RPMI8226 (cell line): ENCODE measurements at places on chromosomes 16 and 17.

DNA sequence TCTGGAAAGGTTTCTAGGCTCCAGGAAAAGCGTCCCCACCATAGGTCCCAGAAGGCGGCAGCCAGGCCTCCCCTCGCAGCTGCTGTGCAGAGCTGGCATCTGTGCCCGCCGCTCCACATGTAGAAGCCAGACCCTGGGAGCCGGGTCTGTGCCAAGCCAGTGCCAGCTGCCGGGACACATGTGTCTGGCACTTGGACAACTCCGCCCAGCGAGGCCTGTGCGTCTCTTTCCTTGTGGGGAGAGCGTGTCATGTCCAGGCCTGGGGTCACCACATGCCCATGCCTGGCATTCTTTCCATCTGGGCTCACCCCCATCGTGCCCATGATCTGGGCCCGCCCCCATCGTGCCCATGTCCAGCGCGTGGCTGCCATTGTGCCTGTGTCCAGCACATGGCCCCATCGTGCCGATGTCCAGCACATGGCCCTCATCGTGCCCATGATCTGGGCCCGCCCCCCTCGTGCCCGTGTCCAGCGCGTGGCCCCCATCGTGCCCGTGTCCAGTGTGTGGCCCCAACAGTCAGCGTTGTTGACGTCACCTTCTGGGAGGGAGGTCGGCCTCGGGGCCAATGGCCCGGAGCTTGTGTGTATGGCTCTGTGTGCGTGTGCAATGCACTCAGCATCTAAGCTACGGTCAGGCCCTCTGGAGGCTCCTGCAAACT lies 13.3 kb upstream of the ACSF3 start:
- DNase-seq = no peak

DNA sequence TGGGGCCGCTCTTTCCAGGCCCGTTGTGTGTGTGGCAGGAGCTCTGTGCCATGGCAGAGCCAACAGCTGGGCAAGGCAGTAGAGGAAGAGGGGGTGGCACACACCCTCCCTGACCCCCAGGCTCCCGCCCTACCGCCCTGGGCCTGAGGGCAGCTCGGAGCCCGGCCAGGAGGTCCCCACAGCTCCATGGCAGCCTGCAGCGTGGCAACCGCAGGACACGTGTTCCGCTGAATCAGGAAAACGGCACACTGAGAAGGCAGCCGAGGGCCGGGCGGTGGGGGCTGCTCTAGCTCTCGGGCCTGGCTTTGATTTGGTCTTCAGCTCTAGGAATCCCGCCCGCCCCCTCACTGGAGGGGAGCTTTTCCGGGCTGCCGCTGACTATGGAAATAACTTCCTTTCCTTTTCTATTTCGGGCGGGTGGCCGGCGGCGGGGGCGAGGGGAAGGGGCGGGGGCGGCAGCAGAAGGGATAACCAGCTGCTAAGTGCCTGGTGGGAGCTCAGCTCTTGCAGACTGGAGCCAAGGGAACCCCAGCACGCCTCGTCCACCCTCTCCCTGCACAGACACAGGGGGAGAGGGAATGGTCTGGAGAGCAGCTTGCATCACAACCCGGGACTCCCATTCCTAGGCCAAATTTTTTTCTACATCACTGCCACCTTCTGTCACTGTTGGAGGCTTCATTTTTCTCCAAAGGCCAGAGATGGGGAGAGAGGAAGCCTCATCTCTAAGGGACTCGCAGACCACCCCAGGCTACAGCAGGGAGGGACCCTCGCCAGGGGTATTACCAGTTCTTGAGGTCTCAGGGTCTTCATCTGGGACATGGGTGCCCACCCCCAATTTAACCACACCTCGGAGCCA lies 24.8 kb upstream of the MRPS23 start:
- DNase-seq = peak; percentile 94

GRCh38 chr16:85952197-85952596 lies 53.2 kb downstream of the IRF8 start:
- no peak for DNase-seq

- DNase-seq = no peak
Measured at GRCh38 chr17:63435681-63436522, 10.2 kb downstream of the CYB561 start.

- DNase-seq = no peak
Measured at GRCh38 chr17:73940511-73940910, 263.0 kb upstream of the RPL38 start.

GRCh38 chr17:78738698-78739097 lies 43.4 kb downstream of the CYTH1 start:
- DNase-seq = no peak

DNA sequence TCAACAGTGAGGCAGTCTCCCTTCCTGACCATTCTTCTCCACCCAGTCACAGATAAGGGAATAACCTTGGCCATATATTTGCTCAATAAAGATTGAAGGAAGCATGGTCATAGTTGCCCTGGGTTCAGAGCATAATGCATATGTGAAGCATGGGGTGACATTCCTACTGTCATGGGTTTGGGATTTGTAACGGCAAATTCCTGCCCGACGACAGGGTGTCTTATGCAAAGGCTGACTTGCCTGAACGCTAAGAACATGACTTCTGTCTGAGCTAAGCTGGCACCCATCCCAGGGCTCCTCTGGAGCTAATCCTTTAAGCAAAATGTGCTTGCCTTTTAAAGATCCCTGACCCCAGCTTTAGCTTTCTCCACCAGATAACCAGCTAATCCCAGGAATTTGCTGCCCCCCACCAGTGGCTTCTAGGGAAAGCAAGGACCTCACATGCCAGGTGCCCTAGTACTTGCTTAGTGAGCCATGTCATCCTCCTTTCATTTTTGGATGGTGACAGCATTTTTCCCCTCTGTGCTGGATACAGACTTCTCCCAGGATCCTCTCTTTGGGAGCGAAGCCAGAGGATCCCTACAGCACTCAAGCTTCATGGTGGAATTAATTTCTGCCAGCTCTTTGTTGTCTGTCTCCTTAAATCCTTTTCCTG lies 11.7 kb downstream of the SLC7A6OS start:
- no peak for DNase-seq

GRCh38 chr17:76266244-76266938 lies 1.2 kb downstream of the UBALD2 start:
- DNase-seq = no peak

DNA sequence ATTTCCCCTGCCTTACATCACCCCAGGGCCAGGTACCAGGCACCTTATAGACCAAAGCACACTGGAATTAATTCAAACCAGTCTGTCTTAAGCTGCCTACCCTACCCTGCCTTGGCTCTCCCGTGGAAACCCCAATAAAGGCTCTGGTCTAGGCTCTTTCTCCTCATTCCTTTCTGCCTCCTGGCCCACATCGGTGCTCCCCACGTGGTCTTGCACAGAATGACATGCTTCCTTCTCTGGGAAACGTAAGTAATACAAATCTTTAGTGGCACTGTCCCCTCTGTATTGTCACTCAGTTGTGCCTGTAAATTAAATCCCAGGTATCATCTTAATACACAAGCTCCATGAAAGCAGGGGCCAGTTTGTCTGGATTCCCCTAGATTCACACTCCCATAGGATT lies 16.6 kb downstream of the KRT25 start:
- no peak for DNase-seq

GRCh38 chr17:12680407-12680897 lies 14.8 kb downstream of the MYOCD start:
- peak; percentile 2 for DNase-seq

DNA sequence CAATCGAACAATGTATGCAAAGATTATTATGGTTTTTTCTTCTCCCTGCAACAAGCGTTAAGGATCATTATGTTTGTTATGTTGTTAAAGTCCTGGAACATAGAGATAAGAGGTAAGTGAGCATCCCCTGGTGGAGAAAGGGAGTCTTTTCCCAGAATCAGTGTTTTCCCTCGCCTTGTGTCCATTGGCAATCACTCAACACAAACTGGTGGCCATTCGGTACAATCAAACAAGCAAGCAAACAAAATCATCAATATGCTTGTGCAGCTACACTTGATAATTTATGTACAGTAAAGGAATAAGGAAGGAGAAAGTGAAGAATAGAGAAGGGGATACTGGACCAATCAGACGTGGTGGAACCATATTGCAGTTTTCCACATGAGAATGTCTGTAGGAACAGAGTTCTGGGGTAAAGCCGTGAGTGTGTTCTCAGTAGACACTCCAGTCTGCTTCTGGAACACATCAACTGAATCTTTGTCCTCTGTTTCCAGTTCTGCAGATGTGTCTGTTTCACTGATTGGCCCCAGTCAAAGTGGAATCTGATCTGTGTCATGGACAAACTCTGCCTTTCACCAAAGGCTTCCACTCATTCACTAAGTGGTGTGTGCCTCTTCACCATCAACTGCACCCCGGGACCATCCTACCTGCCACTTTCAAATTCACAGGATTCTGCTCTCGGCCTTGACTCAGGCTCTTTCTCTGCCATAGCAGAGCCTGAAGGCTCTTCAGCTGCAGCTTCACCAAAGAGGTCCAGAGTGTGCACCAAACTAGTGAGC lies 169.5 kb downstream of the AHSP start:
- peak; percentile 24 for DNase-seq

DNA sequence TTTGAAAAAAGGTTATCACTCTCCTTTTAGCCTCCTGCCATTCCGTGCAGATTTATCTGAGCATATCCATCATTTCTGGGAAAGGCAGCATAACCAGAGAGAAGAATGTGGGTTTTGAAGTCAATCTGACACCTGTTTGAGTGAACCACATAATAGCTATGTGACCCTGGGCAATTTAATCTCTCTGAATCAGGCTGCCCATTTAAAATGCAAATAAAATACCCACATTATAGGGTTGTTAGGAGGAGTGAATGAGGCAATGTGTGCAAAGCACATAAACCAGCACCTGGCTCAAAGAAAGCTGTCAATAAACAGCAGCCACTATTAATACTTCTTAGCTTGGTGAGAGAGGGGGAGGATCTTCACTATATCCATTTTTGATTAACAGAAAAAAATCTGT lies 88.0 kb downstream of the CACNG1 start:
- no peak for DNase-seq

GRCh38 chr16:79895917-79896203 lies 295.3 kb upstream of the MAF start:
- no peak for DNase-seq

DNA sequence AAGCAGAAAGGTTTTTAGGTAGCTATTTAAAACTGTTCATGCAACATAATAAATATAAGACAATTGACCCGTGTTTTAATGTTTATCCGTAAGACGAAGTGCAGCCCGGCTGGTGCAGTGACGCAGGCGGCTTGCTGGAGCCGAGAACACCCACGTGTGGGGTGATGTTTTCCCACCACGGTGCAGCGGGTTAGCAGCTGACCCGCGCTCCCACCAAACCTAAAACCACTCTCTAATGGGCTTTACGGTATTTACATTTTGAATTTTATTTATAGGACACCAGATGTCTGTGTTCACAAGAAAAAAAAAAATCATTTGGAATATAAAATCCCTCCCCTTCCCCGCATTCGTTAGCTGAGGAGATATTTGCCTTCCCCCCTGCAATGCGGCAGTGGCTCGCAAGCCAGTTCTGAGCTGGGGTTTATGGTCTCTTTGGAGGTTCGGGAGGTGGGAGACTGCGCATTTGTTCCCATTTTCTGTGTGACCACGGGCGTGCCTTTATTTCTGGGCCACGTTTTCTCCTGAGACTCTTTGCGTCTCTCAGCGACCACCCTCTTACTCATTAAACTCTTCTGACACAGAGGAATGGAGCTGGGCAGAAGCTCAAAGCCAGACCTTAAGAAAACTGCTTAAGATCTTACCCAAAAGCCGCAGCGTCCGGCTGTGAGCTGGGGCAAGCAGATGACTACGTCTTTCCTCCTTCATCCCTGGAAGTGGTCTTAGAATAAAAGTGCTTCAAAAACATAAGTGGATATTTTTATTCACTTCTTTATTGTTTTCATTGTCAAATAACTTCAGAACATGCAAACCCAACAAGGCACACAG lies 301.1 kb downstream of the IRF8 start:
- no peak for DNase-seq
